ENCODE measurements at places on chromosomes 16 and 17.
A peak's percentile ranks its signal among the peaks of the same experiment; 100 is the strongest.

- no peak for DNase-seq
Measured at GRCh38 chr17:81429821-81430551, 34.7 kb downstream of the BAHCC1 start.

DNA sequence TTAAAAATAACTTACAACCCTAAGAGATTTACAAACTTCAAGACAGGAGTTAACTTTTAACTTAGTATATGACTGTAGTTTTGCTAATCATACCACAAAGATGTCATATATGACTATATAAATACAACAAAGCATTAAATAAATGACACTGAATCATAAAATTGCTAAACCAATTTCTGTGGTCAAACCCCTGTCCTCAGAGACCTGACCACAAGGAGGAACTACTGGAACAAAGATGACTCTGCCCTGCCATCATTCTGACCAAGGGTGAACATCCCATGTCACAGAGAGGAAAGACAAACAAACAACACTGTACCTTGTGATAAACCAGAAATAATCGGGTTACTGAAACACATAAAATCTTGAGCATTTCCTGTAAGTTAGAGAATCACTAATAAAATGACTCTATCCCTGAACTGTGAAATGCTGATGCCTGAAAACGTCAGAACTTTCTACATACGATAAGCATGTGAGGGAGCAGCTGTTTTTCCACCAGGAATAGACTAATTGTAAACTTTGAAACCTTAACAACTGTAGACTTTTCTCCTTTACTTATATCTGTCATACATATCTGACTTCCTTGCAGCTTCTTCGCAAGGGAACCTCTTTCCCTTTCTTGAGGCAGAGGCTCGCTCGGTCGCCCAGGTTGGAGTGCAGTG, 47.9 kb downstream of the WDR59 start:
- DNase-seq: peak; percentile 11

DNA sequence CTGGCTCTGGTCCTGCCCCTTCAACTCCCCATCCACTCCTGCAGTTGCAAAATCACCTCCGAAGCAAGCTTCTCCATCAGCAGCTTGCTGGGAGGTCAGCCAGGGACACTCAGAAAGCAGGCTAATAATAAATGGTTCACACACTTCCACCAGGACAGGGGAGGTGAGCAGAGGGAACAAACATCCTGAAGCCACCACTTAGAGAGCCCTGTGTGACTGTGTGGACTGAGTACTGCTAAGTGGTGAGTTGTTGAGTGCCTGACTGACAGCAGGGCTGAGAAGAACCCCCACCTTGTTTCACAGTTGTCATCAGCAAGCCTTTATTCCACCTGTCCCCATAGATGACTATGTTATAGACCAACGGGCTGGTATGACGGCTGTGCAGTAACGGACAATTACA, 213.9 kb downstream of the CBLN1 start:
- DNase-seq: no peak

GRCh38 chr16:35788381-35788780, 2329.0 kb downstream of the TP53TG3F start:
- DNase-seq: no peak

DNA sequence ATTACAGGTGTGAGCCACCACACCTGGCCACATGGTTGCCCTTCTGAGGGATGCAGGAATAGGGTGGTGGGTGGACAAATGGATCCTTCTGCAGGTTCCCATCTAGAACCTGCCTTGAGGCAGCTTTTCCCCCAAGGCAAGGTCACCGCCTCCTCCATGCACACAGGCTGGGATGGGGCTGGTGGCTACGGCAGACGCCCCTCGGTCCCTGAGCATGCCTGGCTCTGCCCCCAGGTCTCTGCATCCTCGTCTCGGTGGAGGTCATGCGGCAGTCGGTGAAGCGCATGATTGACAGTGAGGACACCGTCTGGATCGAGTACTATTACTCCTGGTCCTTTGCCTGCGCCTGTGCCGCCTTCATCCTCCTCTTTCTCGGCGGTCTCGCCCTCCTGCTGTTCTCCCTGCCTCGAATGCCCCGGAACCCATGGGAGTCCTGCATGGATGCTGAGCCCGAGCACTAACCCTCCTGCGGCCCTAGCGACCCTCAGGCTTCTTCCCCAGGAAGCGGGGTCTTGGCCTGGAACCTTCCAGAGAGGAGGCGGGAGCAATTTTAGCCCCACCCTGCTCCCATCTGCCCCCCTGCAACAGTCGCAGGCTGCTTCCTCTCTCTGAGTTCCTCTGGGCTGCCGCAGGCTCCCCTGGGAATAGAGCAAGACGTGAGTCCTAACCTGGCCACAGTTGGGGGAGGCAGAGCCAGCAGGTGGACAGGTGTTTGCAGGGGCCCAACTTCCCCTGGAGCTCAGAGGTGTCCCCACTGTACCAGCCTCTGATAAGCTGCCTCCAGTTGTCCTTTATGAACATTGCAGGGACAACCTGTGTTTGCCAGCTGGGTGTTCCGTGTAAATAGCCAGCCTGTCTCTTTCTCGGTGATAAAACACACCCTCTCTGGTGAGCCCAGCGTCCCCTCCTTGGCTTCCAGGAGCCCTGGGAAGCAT, 11.7 kb downstream of the CACNG1 start:
- no peak for DNase-seq

All from stimulated activated CD4-positive, alpha-beta T cell treated with anti-CD3 and anti-CD28 coated beads, Interleukin-15, amount 100 ng/mL, for 24 hours (primary cell).